ENCODE measurements at places on chromosomes 3 and 15.

DNA sequence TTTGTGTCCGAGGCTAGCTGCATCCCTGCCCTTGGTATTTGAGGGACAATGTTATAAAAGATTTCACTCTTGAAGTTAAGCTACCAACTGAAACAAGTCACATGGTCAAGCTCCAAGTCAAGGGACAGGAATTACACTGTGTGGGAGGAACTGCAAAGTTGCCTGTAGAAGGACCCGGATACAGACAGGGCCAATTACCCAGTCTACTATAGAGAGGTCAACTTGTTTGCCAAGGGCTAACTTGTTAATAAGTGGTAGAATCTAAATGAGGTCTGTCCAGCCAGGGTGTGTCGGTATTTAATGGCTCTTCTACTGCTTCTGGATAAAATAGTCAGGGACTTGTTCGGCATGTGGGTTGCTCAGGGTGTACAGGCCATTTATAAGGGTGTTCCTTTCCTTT is 55.7 kb downstream of the PTPRG start:
- DNase-seq: no peak

- no peak for DNase-seq
Observed at GRCh38 chr15:22955544-22956119, 24.5 kb downstream of the CYFIP1 start.

DNA sequence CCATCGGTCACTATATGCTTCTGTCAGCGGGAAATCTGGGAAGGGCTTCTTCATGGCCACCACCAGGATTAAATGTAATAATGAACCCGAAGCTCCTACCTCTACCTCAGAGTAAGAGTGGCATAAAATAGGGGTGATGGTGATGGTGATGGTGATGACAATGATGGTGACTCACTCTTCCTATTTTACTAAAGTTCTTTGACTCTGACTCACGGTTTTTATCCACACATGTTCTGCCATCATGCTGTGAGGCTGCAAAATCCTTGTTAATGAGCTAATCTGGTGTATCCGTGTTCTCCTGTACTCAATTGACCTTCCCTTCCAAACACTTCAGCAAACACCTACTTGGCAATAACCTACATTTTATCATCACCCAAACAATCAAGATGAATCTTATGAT is 18.3 kb upstream of the FOXP1 start:
- DNase-seq: no peak

- DNase-seq: no peak
Observed at GRCh38 chr3:106616556-106616955, 747.7 kb upstream of the CBLB start.

DNA sequence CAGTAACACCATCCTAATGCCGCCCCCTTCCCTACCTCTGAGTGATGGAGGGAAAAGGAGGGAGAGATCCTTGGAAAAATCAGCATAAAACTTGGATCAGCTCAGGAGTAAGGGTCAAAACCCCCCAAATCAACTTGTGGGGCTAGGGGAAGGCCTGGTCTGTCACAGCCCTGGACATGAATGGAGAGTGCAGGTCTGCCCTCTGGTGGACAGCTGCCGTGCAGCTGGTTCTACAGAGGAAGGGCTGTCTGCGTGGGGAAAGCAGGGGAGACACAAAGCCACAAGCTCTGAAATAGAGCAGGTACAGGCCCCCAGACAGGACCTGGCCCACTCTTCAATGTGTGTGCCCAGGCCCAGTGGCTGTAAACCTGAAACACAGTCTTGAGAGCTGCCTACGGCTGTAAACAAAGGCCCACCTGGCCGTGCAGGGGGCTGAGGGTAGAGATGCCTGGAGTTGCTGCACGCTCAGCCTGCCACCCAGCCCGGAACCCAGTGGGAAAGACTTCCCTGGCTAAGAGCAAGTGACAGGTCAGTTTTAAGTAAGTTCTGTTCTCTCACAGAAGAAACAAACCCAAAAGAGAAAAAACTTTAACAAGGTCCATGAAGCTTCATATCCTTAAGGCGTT is 16.4 kb downstream of the CLK3 start:
- peak; percentile 50 for DNase-seq

DNA sequence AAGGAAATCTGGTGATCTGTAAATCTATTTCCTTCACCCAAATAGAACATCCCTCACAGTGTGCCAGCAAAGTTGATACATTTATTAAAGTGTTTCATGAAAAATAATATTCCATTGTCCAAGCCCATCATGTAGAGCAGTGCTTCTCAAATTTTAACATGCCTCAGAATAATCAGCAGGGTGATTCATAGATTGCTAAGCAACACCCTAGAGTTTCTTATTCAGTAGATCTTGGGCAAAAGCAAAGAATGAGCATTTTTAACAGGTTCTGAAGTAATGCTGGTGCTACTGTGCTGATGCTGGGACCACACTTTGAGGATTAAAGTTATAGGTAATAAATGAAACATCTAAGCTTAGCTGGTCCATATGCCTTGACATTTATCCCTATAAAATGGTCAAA is 210.5 kb downstream of the ZIC4 start:
- DNase-seq: no peak

DNA sequence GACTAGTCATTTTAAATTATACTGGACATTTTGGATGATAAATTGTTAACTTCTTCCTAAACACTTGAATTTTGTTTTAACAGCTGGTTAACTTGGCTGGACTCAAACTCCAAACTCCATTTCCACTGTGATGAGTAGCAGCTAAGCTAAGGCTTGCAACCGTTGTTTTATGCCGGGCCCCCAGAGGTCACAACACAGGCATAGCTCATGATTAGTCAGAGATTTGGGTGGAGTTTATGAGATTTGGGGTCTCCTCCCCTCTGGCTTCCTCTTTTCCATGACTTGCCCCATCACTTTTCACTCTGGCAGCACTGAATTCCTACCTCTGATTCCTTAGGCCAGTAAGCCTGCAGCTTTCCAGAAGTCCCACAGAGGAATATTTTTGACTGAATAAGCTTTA is 12.8 kb downstream of the THAP10 start:
- DNase-seq: no peak

DNA sequence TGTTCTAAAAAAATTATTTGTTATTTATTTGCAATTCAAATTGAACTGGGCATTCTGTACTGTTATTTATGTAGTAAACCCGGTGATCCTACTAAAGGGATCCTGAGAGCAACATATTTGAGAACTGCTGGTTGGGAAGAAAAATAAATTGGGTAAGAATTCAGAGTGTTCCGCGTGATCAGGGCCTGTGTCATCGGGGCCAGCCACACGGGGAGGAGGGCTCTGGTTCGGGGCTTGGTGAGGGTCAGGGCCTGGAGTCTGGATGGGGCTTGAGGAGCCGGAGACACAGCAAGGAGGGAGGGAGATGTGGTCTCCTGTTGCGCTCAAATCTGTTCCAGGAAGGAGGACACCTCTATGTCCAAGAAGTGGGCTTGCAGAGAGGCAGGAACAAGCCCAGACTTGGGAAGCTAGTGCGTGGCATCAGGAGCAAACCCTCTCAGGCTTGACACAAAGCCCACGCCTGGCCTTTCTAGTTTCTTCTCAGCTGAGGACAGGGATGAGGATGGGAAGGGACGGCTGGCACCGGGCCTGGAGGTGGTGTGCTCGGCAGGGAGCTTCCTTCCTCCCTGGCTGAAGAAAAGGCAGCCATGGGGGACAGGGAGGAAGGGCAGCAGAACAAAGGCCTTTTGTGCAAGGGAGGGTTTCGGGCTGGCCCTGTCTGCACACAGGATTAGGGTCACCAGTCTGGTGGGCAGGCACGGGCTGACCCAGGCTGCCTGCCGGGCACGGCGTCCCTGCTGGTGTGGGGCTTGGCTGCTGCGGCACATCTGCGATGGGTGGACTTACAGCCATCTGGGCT is 22.9 kb upstream of the FBLN2 start:
- no peak for DNase-seq

GRCh38 chr3:3538451-3538850 is 260.8 kb upstream of the LRRN1 start:
- DNase-seq: no peak

DNA sequence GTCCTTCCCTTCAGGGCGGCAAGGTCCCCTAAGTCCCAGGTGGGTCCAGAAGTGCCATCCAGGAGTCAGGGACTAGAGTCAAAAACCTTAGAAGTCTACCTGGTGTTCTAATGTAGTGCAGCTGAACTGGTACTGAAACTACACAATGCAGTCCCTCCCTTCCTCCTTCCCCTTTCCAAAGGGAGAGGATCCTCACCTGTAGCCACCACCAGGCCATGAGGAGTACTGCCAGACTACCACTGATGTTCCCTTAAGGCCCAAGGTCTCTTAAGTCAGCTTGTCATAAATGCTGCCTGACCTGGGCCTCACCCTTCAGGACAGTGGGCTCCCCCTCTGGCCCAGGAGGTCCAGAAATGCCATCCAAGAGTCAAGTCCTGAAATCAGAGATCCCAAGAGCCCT is 98.9 kb downstream of the ULK4 start:
- no peak for DNase-seq

DNA sequence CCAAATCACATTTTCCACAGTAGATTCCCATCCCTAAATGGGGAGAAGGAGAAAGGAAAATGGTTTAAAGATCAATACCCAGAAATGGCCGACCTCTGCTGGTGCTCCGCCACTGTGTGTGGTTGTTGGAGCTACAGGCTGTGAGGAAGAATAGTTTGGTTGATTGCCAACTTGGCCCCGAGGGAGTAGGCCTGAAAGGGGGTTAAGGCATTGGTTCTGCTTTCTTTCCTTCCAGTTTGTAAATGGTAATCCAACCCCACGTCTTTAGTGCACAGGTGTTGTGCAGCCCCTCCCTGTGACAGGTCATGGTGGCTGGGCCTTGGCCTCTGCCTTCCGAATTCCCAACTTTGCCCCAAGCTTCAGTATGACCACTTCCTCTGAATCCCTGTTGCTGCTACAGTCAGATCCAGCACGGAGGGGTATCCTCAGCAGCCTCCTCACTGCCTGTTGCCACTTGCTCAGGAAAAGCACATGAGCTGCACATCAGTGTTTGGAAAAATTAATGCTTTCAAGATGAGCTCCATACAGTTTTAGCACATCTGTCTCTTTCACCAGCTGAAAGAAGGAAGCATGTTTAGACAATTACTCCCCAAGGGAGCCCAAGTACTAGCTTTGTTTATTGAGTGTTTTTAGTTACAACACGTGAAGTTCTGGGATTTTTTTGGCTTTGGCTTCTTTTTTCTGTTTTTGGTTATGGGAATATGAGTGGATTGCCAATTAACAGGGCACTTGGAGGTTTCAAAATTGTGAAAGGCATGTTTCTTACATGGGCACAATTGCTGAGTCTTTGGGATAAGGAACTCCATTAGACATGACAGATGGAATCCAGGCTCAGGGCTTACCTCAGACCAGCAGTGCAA is 92.3 kb upstream of the ROPN1 start:
- DNase-seq: no peak

DNA sequence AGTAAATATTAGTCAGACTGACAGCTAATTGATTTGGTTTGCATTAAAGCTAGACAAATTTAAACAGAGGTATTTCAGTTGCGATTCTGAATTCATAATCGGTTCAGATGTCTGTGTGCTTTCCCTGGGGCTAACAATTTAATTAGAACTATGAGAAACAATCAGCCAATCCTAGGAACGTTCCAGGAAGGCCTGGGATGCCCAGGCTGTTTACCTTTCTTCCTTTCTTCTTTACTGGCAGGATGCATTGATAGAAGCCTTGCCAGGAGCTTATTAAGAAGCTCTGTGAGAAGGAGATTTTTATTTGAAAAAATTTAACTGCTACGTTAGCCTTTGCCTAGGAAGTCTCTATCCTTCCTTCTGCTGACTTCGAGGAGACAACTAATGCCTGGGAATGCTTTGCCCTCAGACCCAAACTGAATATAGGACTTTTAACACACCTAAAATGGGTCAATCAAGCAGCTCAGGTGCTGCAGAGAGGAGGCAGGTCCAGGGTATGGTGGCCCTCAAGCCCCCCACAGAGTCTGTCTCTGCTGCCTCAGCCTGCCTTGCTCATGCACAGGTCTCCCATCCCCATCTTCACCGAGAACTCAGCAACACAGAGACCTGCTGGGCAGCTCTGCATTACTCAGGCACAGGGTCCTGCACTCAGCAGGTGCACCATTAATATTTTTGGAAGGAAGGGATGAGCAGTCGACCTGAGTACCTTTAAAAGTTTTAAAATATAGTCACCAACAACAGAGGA is 48.5 kb downstream of the PCSK6 start:
- DNase-seq: no peak

GRCh38 chr3:196931828-196932587 is 10.3 kb downstream of the NCBP2 start:
- DNase-seq: no peak

GRCh38 chr3:42300013-42300412 is 34.0 kb upstream of the CCK start:
- DNase-seq: no peak

DNA sequence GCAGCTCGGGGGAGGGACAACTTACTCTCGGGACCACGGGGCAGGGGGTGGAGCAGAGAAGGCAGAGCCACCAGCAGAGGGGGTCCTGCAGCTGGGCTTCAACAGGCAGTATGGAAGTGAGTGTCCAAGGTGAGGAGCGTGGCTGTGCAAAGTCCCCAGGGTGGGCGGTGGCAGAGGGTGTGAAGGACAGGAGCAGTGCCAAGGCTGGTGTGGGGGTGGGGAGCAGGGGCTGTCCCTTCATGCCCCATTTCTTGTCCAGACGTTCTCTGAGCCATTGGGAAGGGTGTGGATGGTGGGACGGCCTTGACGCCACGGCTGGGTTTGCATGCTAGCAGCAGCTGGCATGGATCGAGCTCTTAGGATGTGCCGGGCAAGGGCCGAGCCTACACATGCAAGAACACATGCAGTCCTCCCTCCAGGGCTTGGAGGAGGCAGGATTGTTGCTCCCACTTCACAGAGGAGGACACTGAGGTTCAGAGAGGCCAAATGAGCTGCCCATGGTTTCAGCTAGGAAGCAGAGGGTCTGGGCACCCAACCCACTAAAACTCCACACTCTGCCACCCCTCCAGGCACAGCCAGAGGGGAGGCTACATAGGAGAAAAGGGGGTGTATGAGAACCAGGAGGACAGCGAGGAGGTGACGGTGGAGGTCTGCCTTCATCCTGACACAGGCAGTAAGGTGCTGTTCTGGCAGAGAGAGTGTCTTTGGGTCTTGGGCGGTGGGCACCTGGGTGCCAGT is 93.6 kb downstream of the TBC1D2B start:
- no peak for DNase-seq

- no peak for DNase-seq
Observed at GRCh38 chr3:157755233-157755632, 252.0 kb upstream of the VEPH1 start.

- peak; percentile 42 for DNase-seq
Observed at GRCh38 chr3:15097891-15098290, 1.1 kb downstream of the RBSN start.

DNA sequence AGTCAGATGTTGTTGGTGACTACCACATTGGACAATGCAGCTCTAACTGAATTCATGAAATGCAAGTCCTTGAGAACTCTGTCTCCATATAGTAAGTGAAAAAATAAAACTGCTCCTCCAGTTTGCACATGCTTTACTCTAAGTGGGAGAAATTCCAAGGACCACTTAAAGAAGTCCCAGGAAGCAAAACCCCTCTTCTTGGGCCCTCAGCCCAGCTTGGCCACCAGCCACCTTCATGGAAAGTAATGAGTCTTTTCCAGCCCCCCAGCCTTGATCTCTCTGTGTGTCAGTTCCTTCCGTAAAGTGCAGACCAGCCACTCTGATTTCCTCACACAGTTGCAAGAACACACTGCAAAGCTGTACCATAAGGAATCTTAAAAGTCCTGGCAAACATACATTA is 34.5 kb downstream of the DAPK2 start:
- DNase-seq: no peak
